Neural crest cell (in vitro differentiated cells): ENCODE measurements at places on chromosomes 13 and 19. TPM values are rescaled to one million over a fixed set of nuclear protein-coding genes. Genes with fewer than 3 reads are reported as not detected.
A peak's percentile ranks its signal among the peaks of the same experiment; 100 is the strongest.

Gene PRSS57
- not detected in 2 replicates for total RNA-seq

- no peak overlapping the region for H3K4me3 ChIP-seq
- H3K27me3 ChIP-seq = no peaks in the 10 kb centered on the region
These were observed 546.2 kb downstream of the SLITRK5 start for GRCh38 chr13:88217372-88217771.

DNA sequence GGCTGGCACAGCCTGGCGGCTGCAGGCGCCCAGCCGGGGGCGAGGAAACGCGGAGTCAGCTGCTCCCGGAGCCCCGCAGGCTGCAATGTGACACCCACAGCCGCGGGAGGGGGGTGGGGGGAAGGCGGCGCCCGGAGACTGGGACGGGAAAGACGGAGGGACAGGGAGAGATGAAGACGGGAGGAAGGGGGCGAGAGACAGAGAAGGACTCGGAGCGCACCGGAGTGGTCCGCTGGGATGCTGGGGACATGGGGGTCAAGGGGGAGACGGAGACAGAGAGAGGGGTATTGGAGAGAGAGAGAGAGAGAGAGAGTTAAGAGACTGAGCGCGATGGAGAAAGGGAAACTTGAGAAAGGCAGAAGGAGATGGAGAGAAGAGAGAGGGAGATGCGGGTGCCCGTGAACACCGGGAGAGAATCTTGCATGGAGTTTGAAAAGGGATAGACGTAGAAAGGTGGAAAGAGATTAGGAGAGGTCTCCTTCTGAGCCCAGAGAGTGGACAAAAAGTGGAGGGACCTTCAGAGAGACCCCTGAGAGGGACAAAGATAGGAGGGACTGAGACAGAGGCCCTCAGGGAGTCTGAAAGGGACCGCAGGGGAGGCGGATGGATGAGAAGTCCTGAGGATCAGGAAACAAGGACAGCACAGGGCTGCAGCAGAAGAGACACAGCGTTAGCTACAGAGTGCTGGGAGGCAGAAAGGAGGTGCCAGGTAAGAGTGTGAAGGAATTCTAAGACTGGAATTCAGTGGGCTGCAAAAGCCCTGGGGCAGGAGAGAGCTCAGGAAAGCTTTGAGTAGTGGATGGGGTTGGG is 1.0 kb downstream of the SCN1B start:
- peaks cover 7% of the 10 kb centered on the region for H3K4me1 ChIP-seq
- peaks cover 47% of the 10 kb centered on the region for H3K27me3 ChIP-seq
- no peak overlapping the region for H3K27ac ChIP-seq
- peaks cover 4% of the 10 kb centered on the region for H3K36me3 ChIP-seq

DNA sequence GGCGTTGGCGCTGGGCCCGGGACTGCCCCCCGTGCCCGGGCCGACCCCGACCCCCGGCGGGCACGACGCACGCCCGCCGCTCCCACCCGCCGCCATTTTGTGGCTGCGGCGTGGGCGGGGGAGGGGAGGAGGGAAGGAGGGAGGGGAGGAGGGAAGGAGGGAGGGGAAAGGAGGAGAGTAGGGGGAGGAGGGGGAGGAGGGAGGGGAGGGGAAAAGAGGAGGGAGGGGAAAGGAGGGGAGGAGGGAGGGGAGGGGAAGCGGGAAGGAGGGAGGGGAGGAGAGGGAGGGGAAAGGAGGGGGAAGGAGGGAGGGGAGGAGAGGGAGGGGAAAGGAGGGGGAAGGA is at the start of gene BTBD2:
Gene BTBD2 (minus strand): TSS at position 107 of the 343 bp plus-strand sequence. CDS start 11 bp downstream, at position 96.
- peaks cover 16% of the 10 kb centered on the region for H3K4me1 ChIP-seq
- H3K27ac ChIP-seq = no peak within 1 kb of the TSS
- no peaks in the 10 kb centered on the region for H3K36me3 ChIP-seq
- peak within 1 kb of the TSS; percentile 61 for H3K4me3 ChIP-seq
- no peak for DNase-seq
- no peaks in the 10 kb centered on the region for H3K27me3 ChIP-seq

DNA sequence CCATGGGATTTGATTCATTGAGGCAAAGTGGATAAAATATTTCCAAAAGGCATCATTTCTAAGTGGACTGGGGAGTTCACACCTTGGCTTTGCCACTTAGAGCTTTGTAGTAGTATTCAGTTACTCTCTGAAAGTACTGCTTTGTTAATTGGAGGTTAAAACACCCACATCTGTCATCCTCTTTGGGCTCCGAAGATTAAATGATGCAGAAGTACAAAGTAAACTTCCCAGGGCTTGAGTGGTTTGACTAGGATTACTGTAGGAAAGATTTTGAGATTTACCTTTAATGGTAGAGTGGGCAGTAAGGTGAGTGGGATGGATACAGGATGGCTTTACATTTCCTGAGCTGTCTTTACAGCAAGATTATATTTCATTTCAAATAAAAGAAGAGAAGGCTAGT is 42.4 kb downstream of the WASF3 start:
- H3K4me3 ChIP-seq = no peak overlapping the region
- no peaks in the 10 kb centered on the region for H3K27me3 ChIP-seq
- H3K36me3 ChIP-seq = peaks cover 21% of the 10 kb centered on the region
- H3K27ac ChIP-seq = no peak overlapping the region

Gene ZNF729
- total RNA-seq = not detected in 2 replicates

GRCh38 chr13:65336916-65337315 is 1893.2 kb downstream of the PCDH9 start:
- H3K27ac ChIP-seq = no peak overlapping the region
- no peak overlapping the region for H3K4me3 ChIP-seq
- H3K4me1 ChIP-seq = no peaks in the 10 kb centered on the region
- DNase-seq = no peak
- no peaks in the 10 kb centered on the region for H3K27me3 ChIP-seq

Gene ENOX1
- 3.1 and 3.8 TPM in 2 replicates for total RNA-seq

- peaks cover 4% of the 10 kb centered on the region for H3K4me1 ChIP-seq
- no peaks in the 10 kb centered on the region for H3K27me3 ChIP-seq
- H3K27ac ChIP-seq = no peak overlapping the region
These were observed 210.4 kb downstream of the DCLK1 start for GRCh38 chr13:35920816-35921215.

GRCh38 chr13:113835461-113836270 is 28.2 kb downstream of the GAS6 start:
- H3K27me3 ChIP-seq = no peaks in the 10 kb centered on the region
- no peaks in the 10 kb centered on the region for H3K36me3 ChIP-seq
- no peak overlapping the region for H3K4me3 ChIP-seq

Gene SLC25A23
- 72.2 and 73.2 TPM in 2 replicates for total RNA-seq

DNA sequence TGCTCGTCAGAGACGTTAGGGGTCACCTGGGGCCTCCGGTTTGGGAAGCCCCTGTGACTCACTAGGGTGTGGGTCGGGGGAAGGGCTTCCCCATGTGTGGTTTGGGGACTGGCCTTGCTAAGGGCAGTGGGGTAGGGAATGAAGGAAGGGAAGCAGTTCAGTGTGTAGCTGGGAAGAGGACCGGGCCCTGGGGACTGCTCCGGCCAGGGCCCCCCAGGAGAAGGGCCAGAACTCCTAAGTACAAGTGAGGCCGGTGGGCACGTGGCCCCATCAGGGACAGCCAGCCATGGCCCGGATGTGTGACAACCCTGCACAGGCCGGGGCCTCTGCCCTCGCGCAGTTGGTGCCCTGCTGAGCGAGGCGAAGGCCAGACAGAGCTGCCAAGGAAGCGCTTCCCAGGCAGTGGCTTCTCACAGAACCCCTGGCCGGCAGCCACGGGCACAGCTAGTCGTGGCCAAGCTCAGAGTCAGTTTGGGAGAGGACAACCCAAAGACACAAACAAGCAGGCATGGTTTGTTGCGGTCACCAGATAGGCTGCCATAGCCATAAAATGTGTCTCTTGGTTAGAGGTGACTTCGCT is 25.7 kb downstream of the TEX29 start:
- no peak overlapping the region for H3K27ac ChIP-seq
- H3K4me3 ChIP-seq = no peak overlapping the region
- no peak for DNase-seq
- H3K4me1 ChIP-seq = no peaks in the 10 kb centered on the region
- H3K27me3 ChIP-seq = no peaks in the 10 kb centered on the region

DNA sequence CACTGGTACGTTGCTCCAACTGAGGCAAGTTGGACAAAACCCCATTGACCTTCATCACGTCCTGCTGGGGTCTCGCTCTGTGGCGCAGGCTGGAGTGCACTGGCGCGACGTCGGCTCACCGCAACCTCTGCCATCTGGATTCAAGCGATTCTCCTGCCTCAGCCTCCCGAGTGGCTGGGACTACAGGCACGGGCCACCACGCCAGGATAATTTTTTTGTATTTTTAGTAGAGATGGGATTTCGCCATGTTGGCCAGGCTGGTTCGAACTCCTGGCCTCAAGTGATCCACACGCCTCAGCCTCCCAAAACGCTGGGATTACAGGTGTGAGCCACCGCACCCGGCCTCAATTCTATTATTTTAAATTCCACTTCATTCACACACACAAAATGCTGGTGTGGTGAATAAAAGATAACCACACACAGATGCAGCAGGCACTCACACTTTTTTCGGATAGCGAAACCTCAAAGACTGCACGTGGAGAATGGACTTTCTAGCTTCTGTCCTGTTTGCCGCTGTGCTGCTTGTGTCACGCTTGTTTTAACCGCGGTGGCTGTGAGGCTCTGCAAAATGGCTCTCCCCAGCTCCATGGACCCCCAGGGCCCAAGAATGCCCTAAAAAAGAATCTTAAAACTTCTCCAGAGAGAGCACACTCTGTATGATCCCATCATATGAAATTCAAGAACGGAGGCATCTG is 58.4 kb downstream of the COL4A1 start:
- H3K36me3 ChIP-seq = no peaks in the 10 kb centered on the region
- no peak for DNase-seq
- H3K27me3 ChIP-seq = no peaks in the 10 kb centered on the region
- peaks cover 16% of the 10 kb centered on the region for H3K4me1 ChIP-seq

DNA sequence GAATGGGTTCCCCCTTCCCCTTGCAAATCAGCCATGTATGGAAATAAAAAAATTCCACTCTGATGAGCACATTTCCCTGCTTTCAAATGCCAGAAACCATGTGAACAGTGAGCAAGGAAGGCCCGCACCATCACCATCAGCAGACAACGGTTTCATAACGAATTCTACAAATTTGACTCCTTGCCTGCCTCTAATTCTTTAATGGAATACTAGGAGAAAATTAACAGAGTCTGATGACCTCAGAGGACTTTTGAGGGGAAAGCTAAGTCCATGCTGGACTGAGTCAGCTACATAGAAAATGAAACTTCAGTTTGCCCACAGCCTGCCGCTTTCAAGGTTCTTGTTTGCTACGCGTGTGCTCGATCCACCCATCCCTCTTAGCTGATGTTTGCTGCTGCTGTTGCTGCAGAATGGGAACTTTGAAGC is 46.7 kb upstream of the KL start:
- H3K27me3 ChIP-seq = no peaks in the 10 kb centered on the region
- no peak overlapping the region for H3K4me3 ChIP-seq
- H3K4me1 ChIP-seq = no peaks in the 10 kb centered on the region
- H3K36me3 ChIP-seq = no peaks in the 10 kb centered on the region
- no peak for DNase-seq

GRCh38 chr19:36032251-36033104 is at the start of gene CLIP3:
CLIP3 (minus strand) TSS chr19:36032873; CDS start chr19:36032357, 516 bp downstream.
- DNase-seq = peak; percentile 72
- H3K27ac ChIP-seq = no peak within 1 kb of the TSS
- H3K36me3 ChIP-seq = peaks cover 7% of the 10 kb centered on the region
- H3K4me3 ChIP-seq = peak within 1 kb of the TSS; percentile 88
- H3K27me3 ChIP-seq = no peaks in the 10 kb centered on the region
- H3K4me1 ChIP-seq = peaks cover 15% of the 10 kb centered on the region

DNA sequence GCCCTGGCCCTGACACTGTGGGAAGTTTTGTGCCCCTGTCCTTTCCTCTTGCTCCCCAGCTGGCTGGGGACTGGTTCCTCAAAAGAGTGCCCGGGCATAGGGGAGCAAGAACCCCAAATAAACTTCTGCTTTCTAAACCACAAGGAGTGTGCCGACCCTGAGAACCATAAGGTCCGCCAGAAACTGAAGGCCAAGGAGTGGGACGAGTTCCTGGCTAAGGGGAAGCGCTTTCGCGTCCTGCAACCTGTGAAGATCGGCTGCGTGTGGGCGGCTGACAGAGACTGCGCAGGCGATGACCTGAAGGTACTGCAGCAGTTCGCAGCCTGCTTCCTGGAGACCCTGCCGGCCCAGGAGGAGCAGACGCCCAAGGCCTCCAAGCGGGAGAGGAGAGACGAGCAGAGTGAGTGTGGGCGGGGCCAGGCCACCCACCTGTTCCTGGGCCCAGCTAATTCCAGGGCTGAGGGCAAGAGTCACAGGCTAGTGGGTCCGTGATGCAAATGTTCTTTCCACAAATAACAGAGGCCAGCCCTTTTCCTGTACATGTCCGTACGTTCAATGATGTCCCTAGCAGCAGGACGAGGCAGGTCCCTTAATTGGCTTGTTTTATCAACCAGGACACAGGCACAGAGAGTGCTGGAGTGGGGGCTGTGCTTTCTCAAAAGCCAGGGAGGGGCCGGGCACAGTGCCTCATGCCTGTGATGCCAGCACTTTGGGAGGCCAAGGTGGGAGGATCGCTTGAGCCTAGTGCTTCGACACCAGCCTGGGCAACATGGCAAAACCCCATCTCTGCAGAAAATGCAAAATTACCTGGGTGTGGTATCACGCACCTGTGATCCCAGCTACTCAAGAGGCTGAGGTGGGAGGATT is 25.6 kb downstream of the UBXN6 start:
- peaks cover 15% of the 10 kb centered on the region for H3K36me3 ChIP-seq
- no peaks in the 10 kb centered on the region for H3K4me1 ChIP-seq
- H3K27me3 ChIP-seq = no peaks in the 10 kb centered on the region

GRCh38 chr19:3577723-3578344 is 5.1 kb downstream of the HMG20B start:
- H3K27ac ChIP-seq = no peak overlapping the region
- peaks cover 15% of the 10 kb centered on the region for H3K4me1 ChIP-seq
- peaks cover 10% of the 10 kb centered on the region for H3K36me3 ChIP-seq

Gene ZNF730
- 26.2 and 27.7 TPM in 2 replicates for total RNA-seq

DNA sequence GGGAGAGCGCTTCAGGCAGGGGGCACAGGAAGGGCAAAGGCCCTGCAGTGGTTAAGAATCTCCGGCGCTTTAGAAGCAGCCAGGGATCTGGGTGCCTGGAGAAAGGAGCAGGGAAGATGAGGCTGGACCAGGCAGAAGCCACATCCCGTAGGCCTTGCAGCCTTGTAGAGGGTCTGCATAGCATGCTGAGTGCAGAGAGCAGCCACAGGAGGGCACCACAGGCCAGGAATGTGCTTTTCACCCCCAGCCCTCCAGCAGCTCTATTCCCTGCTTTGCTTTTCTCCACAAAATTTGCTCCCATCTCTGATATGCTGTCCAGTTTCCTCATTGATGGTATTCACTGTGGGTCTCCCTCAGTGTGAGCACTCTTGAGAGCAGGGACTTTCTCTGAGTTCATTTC is 5.7 kb downstream of the WDR62 start:
- peak overlapping the region; percentile 68 for H3K4me3 ChIP-seq
- no peaks in the 10 kb centered on the region for H3K27me3 ChIP-seq
- H3K4me1 ChIP-seq = peaks cover 13% of the 10 kb centered on the region
- no peak overlapping the region for H3K27ac ChIP-seq

Gene RFPL4A
- not detected in 2 replicates for total RNA-seq
